Hypothalamus (tissue), 51 donors: ENCODE measurements at places on chromosomes 7 and 10.

GRCh38 chr7:77799078-77799964 lies 748 bp downstream of the PHTF2 start:
- DNase-seq: peak; percentile 34

GRCh38 chr10:7045891-7046599 lies 364.8 kb downstream of the SFMBT2 start:
- DNase-seq: no peak

DNA sequence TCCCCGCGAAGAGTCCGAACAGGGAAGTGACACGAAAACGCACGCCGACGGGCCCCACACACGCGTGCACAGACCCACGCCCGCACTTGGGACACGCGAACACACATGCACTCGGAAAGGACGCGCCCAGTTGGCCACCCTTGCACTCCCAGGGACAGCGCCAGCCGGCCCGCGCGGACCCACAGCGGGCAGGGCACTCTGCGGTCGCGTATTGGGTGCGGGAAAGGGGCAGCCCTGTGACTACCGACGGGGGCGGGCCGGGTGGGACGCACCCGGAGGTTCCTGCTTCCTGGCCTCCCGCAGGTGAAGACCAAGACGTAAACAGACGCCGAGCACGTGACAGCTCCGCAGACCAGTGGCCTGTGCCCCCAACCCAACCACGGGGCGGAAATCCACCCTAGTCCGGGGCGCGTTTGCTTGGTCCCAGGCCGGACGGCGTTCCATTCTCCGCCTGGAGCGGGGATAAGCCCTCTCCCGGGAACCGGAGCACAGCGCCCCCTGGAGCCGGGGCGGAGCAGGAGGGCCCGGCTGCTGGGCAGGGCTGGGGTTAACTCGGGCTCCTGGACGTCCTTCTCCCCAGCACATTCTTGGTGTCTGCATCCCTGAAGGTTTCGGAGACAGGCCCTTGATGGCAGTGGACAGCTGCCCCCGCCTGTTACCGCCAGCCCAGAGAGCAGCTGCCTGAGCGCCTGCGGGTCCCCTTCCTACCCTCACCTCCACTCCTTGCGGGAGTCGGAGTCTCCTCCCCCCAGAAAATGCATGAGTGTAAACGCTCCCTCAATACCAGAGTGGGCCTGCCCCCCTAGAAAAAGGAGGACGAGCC lies 2.0 kb upstream of the LZTS2 start:
- no peak for DNase-seq

- DNase-seq: no peak
Measured at GRCh38 chr10:58514111-58514770, 1.6 kb downstream of the BICC1 start.

- no peak for DNase-seq
Measured at GRCh38 chr10:102485093-102485784, 17.3 kb downstream of the ACTR1A start.

GRCh38 chr7:155129186-155129585 lies 59.1 kb downstream of the HTR5A start:
- DNase-seq: no peak

GRCh38 chr7:22934473-22935065 lies 79.4 kb downstream of the HYCC1 start:
- no peak for DNase-seq

DNA sequence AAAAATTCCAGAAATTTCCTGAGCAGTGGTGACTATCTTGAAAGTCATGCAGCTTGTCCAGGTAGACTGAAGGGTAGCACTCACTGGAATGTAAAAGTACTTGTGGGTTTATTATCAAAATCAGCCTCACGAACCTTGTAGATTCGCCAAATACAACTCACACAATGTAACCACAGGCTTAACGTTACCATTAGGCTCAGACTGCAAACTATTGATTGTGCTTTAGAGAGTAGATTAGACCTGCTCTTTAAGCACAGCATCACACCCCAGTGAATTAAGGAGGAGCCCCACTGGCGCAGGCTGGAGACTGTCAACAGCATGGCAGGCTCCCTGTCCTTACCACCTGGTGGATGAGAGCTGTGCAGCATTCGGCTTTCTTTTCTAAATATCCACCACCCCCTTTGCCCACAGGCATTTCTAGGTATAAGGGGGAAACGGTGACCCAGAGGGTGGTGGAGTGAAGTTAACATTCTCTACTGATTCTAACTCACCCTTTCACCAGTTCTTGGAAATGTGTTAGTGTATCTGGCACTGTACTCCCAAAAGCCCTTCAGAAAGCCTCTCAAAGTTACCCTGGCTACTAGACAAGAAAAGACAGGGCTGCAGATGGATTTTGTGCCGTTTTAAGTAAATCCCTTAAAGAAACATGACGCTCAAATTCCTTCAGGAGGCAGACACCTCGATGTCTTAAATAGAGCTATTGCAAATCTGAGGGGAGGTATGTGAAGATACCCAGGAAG lies 56.6 kb downstream of the GSDME start:
- no peak for DNase-seq

GRCh38 chr7:101453617-101454016 lies 90.9 kb downstream of the COL26A1 start:
- DNase-seq: no peak

GRCh38 chr7:47792521-47793121 lies 155.6 kb downstream of the PKD1L1 start:
- no peak for DNase-seq

GRCh38 chr7:107414198-107414597 lies 55.7 kb upstream of the GPR22 start:
- no peak for DNase-seq

DNA sequence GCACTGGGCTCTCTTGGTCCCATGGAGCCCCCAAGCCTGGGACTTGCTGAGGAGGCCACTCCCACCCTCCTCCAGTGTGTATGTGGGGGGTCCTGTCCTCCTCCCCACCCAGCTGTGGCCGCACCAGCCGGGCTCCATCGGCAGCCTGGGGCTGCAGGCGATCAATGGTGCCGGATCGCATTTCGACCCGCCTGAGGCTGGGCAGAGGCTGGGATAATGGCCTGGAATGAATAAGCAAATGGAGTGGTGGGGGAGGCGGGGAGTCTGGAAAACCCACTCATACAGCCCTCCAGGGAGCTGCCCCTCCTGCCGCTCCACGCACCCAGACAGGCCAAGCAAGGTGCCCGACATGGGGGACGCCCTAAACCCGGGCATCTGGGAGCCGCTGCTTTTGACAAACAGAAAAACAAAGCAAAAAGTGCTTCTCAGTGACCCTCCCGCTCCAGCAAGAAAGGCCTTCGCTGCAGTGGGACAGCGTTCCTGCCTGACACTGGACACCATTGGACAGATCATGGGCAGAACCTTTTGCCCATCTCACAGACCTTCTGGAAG lies 160.5 kb downstream of the NRF1 start:
- DNase-seq: no peak

DNA sequence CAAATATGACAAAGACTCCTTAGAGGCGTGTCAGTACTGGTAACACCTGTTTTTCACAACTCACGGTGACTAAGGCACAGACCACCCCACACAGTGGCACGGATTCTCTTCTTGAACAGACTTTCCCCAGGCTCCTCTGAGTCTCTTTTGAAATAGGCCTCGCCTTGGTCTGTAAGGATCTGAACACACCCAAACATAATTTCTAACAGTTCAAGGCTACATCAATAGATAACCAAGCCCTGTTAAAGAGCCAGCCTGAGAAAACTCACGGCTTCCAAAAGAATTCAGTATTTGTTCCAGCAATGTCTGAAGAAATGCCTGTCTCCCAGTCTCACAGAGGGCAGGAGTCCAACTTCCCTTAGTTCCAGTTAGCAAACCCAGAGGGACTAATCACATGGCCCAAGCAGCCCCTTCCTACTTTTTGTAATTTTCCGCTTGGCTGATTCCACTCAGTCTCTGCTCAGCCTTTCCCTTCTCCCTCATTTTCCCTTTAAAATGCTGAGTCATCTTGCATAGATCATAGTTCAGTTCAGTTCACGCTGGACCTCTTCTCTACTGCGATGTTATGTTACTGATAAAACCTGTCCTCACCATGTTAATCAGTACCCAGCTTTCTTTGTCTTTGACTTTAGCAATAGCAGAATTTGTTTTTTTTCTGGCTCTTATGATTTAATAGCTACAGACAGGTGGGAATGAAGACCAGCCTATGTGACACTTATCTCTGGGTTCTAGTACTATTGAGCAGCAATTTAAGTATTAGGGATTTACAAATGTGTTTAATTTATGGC lies 22.6 kb upstream of the AKR1C3 start:
- DNase-seq: peak; percentile 29

- DNase-seq: no peak
Measured at GRCh38 chr10:23370106-23370505, 25.5 kb upstream of the C10orf67 start.

DNA sequence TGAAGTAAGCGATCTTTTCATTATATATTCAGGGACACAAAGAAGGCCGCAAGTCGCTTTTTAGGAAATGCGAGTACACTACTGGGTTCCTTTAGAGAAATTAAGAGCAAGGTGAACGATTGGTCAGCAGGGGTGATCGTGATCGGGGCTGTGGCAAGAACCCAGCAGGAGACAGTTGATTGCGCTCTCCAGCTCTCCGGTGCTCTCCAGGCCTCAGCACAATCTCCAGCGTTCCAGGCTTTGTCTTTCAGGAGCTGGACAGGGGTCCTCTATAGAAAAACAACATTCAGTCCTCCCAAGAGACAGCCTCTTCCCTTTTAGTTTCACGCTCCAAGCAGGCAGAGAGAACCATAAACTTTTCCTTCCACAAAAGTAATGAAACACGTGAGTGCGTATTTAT lies 170.5 kb upstream of the KLF6 start:
- DNase-seq: no peak

GRCh38 chr10:28906934-28907333 lies 229.6 kb downstream of the BAMBI start:
- DNase-seq: no peak

GRCh38 chr10:61822781-61823230 lies 78.7 kb upstream of the ARID5B start:
- DNase-seq: no peak

DNA sequence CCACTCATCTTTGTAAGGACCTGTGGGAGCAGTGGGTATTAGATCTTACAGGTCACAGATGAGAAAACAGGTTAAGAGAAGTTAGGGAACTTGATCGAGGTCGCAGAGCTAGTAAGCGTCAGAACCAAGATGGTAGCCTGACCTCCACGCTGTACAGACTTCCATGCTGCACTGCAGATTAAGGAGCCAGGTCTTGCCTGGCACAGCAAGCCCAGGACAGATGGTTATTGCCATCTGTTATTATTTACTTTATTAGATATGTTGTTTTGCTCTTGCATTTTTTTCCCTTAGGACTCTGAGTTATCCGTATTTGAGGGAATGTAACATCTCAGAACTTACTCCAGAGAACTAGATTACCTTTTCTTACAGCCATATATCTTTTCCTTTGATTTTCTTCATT lies 147.2 kb downstream of the NSUN6 start:
- DNase-seq: no peak

GRCh38 chr7:155108144-155108901 lies 38.2 kb downstream of the HTR5A start:
- no peak for DNase-seq

DNA sequence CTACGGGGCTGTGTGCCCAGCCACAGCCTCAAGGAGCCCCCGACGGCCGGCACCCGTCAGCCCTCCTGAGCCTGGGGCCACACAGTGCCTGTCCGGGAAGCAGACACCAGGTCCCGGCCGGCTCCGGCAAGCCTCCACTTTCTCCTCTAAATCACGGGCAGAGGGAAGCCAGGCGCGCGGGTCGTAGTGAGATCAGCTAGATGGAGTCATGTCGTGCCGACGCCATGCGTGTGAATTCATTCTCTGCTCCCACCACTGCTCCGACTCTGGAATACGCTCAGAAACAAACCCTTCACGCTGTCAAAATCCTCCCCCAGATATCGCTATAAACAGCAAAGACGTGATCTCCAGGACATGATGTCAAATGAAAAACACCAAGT lies 93.7 kb upstream of the DNAAF5 start:
- DNase-seq: no peak

DNA sequence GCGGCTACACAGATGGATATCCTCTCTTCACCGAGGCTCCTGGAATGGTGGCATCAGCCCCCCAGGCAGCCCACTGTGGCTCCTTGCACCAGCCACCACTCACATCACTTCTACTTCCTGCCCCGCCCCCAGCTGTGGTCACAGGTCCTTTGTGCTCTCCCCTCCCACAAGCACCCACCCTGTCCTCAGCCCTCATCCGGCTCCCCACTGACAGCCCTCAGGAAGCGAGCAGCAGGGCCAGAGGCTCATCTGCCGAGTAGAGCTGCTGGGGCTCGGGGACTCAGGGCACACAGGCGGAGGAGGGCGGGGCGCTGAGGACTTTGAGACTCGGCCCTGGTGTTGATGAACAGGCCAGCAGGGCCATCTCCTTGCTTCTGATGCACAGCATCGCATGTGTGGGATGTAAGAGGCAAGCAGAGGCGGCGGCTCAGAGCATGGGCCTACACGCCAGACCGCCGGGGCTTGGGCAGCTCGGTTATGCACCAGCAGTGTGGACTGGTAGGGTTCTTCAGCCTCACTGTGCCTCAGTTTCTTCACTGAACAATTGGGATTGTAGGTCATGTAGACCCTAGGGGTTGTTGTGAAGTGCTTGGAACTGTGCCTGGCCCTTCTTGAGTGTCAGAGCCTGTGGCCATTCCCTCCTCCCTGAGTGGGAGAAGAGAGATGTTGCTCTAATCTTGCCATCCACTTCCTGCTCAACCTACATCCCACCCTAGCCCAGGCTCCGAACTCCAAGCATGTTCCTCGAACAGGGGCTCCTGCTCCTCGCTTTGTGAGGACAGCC lies at the start of gene PRF1:
TSS of gene PRF1 (minus strand) at position 77 of the 784 bp plus-strand sequence. CDS start 1,839 bp downstream, outside the sequence.
- DNase-seq: no peak

DNA sequence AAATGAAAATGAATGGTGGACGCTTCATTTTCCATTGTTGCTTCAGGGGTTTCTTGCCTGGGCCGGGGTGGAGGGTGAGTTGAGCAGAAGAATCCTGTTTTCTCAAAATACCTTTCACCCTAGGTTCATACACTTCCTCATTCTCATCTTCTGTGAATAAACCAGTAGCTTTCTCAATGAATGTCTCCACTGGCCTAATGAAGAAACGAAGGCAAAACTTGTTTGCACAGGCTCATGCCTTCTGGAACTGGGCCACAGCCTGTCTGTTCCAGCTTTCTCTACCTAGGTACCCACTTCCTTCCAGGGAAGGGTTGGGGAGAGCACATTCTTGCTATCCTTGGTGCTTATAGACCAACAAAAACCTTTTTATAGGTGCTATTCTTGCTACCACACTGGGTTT lies 21.3 kb downstream of the STMP1 start:
- DNase-seq: no peak

DNA sequence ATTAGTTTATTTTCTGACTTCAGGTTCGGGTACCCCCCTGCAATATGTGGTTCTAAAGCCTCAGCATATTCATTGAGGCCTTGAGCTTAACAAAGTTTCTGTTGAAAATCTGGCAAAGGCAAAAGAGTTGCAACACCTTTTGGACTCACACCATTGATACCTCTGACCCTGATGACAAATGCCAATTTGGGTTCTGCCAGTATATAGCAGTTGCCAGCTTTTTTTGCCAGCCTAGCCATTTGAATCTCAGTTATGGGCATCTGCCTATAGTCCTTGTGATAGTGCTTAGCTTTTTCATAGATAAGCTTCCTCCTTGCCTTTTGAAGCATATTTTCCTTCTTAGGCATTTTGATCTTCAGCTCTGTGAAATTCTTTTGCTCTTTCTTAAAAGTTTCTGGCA lies 31.9 kb downstream of the LIPJ start:
- no peak for DNase-seq

GRCh38 chr7:157560258-157560654 lies 223.5 kb downstream of the DNAJB6 start:
- no peak for DNase-seq
